ENCODE measurements at places on chromosomes 6 and 20.

GRCh38 chr6:20317430-20317829, 84.2 kb upstream of the E2F3 start:
- DNase-seq = no peak

DNA sequence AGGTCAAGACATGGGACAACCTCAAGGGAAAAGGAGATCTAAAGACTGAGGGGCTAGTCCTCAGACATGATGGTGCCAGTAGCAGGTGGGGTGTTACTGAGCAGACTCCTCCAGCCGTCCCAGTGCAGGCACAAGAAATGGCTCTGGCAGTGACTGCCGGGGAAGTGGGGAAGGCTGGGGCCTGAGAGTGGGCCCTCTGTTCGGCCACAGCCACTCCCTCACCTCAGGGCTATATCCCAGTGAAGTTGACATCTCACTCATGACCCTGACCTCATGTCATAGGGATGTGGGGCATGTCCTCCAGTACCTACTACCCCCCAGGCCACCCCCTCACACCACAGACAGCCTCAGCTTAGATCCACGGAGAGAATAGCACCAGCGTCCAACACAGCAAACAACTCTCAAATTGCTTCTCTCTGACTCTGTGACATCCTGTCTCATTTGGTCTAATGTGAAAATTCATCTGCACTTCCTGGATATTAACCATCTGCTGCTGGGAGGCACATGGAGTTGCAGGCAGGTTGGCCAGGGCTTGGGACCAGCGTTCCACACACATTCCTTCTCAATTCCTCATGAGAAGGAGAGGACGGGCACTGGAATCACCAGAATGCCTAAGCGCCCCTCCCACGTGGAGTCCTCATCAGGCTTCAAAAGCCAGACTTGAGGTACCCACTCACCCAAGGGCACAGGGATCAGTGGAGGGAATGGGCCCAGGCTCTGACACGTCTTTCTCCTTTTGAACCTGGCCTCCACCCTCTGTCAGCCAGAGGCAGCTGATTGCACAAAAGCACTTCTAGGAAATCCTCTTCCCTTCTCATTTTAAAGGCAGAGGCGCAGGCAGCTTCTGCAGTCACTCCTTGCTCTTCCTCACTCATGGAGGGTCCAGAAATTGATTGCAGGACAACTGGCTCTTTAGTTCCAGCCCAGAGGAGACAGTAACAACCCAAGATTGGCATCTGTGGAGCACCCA, 163.6 kb upstream of the CST7 start:
- no peak for DNase-seq

DNA sequence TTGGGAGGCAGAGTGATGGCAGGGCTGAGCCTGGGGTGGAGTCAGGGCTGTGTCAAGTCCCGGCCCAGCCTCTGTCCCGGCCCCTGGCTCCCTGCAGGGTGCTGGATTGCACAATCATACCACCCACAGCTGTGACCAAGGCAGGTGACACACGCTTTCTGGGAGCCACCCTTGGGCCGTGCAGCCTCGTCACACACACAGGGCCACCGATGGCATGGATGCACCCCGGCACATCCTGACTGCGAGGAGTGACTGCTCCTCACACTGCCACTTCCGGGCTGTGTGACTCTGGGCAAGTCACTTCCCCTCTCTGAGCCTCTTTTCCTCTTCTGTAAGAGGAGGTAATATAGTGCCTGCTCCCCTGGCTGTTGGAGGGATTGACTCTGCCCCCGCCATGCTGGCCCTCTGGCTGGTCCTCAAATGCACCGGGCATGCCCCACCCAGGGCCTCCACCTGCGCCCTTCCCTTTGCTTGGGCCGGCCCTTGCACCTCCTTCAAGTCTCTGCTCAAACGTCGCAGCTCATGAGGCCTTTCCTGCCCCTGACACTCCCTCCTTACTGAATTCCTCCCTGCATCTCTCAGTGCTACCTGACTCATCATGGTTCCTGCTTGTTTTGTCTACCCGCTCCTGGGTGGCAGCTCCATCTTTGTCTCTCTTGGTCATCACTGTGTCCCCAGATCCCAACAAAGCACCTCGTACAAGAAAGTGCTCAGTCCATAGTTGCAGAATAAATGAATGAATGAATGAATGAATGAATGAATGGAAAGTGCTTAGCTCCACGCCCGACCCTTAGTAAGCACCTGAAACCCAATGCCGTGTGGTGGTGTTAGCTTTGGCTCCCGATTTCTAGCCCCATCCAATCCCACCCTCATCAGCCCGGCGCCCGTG, 93.5 kb downstream of the CEBPB start:
- no peak for DNase-seq

- no peak for DNase-seq
Measured at GRCh38 chr6:32825966-32826365, 9.2 kb upstream of the HLA-DOB start.

GRCh38 chr6:54053881-54054391, 57.3 kb upstream of the MLIP start:
- DNase-seq = peak; percentile 39

DNA sequence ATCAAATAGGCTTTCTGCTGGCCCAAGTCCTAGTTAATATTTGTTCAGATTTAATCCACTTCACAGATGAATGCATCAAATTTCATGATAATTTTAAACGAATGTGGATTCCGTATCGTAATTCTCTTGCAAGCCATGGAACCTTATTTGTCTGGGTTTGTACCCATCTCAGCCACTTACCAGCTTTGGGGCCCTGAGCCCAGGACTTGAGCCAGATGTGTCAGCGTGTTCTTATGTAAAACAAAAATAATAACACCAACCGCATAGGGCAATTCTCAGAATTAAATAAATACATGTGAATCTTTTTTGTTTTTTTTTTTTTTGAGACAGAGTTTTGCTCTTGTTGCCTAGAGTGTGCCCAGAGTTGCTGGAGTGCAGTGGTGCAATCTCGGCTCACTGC, 282.5 kb upstream of the PLCB4 start:
- DNase-seq = no peak

DNA sequence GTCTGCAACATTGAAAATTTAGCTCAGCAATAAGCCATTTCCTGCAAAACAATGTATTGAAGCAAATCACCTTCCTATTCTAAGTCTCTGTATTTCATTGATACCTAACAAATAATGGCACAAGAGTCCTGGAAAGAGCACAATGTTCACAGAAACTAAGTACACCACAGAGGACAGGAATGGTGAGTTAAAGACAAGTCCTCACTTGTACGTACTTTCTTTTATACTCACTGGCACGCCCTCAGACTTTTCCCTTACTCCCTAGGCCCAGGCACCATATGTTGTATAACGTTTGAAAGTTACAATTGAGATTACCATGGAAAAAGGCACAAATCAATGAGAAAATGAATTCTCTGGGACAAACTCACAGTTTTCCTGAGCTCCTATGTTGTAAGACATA, 683.0 kb upstream of the MANEA start:
- DNase-seq = no peak

GRCh38 chr20:22863826-22864225, 171.3 kb upstream of the SSTR4 start:
- DNase-seq = no peak

DNA sequence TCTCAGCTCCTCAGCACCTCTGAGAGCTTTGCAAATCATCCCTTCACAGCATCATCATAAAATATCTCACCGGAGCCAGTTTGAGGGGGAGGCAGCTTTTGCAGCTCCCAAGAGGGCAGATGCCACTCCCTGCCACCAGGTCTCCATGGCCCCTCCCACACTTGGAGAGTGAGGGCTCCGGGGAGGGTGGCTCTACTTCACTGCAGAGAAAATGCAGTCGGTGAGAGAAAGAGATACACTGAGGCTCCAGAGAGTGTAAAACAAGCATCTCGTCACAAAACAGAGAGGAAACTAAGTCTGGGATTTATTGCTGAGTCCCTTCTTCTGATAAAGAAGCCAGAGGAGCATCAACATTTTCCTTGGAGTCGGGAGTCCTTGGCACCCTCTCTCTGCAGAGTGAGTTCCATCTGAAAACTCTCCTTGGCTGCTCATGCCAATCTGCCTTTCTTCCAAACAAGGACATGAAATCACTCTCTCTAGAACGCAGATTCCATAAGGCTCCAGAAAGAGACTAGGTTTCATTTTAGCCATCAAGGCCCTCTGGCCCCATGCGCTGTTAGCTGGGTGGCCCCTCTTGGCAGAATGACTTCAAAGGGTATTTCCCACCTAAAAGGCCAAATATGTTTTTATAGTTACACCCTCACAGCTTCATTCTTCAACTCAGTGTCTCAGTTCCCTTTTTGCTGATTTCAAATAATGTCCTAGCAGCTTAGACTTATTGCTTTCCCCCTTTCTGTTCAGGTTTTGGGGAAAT, 70.6 kb upstream of the F13A1 start:
- DNase-seq = no peak
